ENCODE measurements at places on chromosomes 11 and 22. TPM values are rescaled to one million over a fixed set of nuclear protein-coding genes. Genes with fewer than 3 reads are reported as not detected.
A peak's percentile ranks its signal among the peaks of the same experiment; 100 is the strongest.

DNA sequence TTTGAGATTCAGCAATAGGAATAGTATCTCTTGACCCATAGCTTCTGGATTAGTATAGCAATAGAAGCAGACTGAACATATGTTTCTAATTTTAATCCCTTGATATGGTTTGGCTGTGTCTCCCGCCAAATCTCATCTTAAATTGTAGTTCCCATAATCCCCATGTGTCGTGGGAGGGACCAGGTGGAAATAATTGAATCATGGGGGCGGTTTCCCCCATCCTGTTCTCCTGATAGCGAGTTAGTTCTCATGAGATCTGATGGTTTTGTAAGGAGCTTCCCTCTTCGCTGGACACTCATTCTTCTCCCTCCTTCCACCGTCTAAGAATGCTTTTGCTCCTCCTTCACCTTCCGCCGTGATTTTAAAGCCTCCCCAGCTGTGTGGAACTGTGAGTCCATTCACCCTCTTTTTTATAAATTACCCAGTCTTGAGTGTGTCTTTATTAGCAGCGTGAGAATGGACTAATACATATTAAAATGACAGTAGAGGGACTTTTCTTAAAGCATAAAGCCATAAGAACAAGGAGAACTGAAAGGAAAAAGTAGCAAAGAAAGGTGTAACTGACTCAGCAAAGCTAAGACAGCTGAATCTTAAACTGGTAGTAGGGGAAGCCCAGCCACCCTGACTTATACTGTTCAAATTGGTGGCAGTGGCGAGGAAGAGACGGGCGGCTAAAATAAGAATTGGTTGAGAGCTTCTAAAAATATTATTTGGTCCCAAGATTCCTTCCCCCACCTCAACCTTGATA lies 20.3 kb upstream of the SLN start:
- no peak overlapping the region for H3K27ac ChIP-seq
- DNase-seq, result no peak
- H3K4me3 ChIP-seq, result no peak overlapping the region
- no peaks in the 10 kb centered on the region for H3K4me1 ChIP-seq
- H3K36me3 ChIP-seq, result no peaks in the 10 kb centered on the region

DNA sequence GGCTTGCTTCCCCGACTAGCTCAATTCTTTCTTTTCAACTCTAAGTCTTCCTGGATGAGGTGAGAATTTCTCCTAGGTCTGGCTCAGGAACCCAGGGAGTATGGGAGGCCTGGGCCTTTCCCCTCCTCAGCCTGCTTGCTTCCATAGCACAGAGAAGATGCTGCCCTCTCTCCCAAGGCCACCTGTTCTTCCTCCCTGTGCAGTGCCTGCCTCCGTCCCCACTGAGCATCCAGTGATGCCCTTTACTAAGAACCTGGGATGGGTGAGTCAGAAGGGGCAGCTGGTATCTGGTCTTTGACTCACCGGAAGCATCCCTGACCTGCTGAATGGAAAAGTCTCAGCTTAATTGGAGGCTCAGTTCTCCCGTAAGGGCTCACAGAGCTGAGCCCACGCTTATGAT lies 607.9 kb downstream of the BUD13 start:
- no peak overlapping the region for H3K4me3 ChIP-seq
- DNase-seq, result no peak
- H3K36me3 ChIP-seq, result no peaks in the 10 kb centered on the region

DNA sequence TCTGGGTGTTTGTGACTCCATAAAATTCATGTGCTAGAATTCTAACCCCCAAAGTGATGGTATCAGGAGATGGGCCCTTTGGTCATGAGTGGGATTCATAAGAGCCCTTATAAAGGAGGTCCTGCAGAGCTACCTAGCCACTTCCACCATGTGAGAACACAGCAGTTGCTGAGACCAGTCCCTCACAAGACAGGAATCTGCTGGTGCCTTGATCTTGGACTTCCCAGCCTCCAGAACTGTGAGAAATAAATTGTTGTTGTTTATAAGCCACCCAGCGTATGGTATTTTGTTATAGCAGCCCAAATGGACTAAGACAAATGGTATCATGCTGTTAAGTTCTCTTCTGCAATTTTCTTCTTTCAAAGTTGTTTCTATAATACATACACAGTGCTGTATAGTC lies 1.5 kb upstream of the PLAAT5 start:
- peaks cover 7% of the 10 kb centered on the region for H3K4me1 ChIP-seq
- H3K4me3 ChIP-seq, result no peak overlapping the region
- H3K36me3 ChIP-seq, result no peaks in the 10 kb centered on the region
- H3K27me3 ChIP-seq, result peaks cover 28% of the 10 kb centered on the region
- no peak overlapping the region for H3K27ac ChIP-seq

DNA sequence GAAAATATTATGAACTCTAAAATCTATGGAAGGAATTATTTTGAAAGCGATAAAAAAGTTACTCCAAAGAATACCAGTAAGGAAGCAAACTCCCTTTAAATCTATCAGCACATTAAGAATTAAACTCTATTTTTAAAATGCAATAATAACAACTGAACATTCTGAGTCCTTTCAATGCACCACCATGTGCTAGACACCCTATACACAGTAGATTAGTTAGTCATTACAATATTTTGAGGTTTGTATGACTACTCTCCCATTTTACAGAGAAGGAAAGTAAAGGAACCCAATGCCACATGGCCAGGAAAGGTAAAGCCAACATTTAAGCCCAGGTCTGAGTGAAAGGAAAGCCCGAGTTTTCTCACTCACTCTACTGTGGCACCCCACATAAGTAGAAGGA lies 17.7 kb downstream of the JAML start:
- H3K36me3 ChIP-seq, result no peaks in the 10 kb centered on the region
- H3K27me3 ChIP-seq, result no peaks in the 10 kb centered on the region
- H3K4me3 ChIP-seq, result no peak overlapping the region
- no peak for DNase-seq

- H3K36me3 ChIP-seq, result peaks cover 10% of the 10 kb centered on the region
- no peaks in the 10 kb centered on the region for H3K4me1 ChIP-seq
- H3K27me3 ChIP-seq, result no peaks in the 10 kb centered on the region
- no peak overlapping the region for H3K27ac ChIP-seq
These were observed 45.4 kb downstream of the AAMDC start for GRCh38 chr11:77866336-77866735.

DNA sequence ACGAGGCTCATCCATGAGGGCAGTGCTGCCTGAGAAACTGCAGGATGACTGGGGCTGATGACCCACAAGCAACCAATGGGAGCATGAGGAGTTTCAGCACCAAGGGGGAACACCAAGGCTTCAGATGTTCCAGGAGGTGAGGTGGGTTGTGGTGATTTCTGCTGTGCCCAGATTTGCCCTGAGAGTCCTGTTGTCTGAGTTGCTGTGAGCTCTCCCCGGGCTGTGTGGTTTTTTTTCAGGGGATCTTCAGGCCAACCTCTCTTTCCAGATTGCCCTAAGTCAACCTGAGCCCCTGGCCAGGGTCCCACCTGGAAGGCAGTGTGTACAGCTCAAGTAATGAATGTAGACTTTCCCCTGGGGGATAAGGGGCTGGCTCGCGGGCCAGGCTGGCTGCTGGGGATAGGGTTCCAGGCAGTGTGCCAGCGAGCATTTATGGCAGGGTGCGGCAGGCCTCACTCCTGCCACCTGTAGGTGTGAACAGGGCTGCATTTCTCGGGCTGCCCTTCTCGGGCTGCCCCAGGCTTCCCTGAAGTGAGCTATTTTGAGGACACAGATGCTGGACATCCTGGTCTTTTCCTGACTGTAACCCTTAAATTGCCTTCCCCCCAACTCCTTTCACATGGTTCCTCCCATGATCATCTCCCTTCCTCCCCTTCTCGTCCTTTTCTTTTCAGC lies 9.8 kb downstream of the SLC22A6 start:
- no peaks in the 10 kb centered on the region for H3K36me3 ChIP-seq
- H3K4me3 ChIP-seq, result no peak overlapping the region
- H3K27ac ChIP-seq, result no peak overlapping the region

GRCh38 chr11:12187399-12187798 lies 77.0 kb downstream of the MICAL2 start:
- H3K27me3 ChIP-seq, result no peaks in the 10 kb centered on the region
- no peaks in the 10 kb centered on the region for H3K36me3 ChIP-seq
- no peaks in the 10 kb centered on the region for H3K4me1 ChIP-seq
- no peak for DNase-seq
- H3K27ac ChIP-seq, result no peak overlapping the region

GRCh38 chr11:6475936-6476335 lies 2.2 kb upstream of the TRIM3 start:
- H3K27ac ChIP-seq, result no peak overlapping the region
- no peaks in the 10 kb centered on the region for H3K36me3 ChIP-seq
- no peak for DNase-seq
- H3K4me1 ChIP-seq, result peaks cover 26% of the 10 kb centered on the region

DNA sequence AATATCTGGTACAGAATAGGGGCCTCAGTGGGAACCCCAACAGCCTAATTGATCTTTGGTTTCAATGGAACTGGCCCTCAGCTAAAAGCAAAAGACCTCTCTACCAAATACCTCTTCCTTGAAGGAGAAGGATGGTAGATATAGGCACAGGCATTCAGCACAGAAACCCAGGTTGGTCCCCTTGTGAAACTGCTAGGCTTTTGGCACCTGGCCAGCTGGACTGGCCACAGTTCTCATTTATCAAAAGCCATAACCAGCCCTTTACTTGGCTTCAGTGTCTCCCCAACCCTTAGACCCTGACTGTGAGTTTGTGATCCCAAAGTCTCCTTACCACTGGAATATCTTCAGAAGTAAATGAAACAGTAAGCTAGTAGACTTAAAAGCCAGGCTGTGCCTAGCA lies 152.9 kb downstream of the TENM4 start:
- no peaks in the 10 kb centered on the region for H3K4me1 ChIP-seq
- no peaks in the 10 kb centered on the region for H3K27me3 ChIP-seq
- no peaks in the 10 kb centered on the region for H3K36me3 ChIP-seq
- no peak overlapping the region for H3K4me3 ChIP-seq
- no peak for DNase-seq
- no peak overlapping the region for H3K27ac ChIP-seq

DNA sequence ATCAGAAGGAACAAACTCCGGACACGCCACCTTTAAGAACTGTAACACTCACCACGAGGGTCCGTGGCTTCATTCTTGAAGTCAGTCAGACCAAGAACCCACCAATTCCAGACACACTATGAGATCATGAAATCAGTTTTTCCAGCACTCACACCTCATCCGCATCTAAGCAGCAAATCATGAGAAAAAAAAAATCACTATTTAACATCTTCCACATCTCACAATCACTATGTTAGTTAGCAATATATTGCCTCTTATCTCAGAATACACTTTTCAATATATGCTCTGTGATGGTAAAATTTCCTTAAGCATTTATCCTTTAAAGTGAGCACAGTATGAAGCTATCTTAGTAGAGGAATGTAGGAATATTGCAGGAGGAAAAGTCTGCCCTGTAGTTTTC lies 328.7 kb downstream of the FAM181B start:
- H3K4me3 ChIP-seq, result no peak overlapping the region
- H3K27ac ChIP-seq, result no peak overlapping the region
- no peaks in the 10 kb centered on the region for H3K4me1 ChIP-seq
- H3K27me3 ChIP-seq, result no peaks in the 10 kb centered on the region
- DNase-seq, result no peak
- H3K36me3 ChIP-seq, result no peaks in the 10 kb centered on the region

DNA sequence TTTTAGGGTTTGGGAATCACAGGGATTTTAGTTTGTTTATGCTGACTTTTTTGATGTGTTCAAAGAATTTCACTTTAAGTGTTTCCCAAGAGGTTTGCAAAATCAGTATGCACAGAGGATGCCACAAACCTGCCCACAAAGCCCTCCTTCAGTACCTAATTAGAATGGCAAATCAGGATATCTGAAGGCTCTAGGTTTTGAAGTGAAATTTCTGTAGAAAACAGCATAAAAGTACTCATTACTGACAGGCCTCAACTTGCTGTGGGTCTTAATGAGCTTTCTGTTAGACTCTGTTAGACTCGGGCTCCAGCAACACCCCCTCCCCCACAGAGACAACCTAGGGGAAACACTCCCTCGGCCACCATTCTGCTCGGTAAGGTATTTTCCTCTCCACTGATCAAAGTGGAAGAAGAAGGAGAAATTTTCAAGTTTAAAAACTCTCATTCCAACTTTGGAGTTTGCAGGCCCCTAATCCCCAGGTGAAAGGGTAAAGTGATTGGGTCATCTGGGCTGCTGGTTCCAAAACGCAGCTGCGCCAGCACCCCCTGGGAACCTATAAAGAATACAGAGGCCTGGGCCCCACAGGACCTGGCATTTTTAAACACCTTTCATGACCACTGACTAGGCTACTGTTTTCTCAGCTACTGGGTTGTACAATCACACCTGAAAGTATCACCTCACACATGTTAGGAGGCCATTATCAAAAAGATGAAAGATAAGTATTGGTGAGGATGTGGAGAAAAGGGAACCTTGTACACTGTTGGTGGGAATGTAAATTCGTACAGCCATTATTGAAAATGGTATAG lies 67.5 kb downstream of the PLEKHA7 start:
- H3K27me3 ChIP-seq, result no peaks in the 10 kb centered on the region
- peak overlapping the region; percentile 29 for H3K27ac ChIP-seq
- H3K4me1 ChIP-seq, result peaks cover 14% of the 10 kb centered on the region
- DNase-seq, result peak; percentile 26
- H3K4me3 ChIP-seq, result no peak overlapping the region

DNA sequence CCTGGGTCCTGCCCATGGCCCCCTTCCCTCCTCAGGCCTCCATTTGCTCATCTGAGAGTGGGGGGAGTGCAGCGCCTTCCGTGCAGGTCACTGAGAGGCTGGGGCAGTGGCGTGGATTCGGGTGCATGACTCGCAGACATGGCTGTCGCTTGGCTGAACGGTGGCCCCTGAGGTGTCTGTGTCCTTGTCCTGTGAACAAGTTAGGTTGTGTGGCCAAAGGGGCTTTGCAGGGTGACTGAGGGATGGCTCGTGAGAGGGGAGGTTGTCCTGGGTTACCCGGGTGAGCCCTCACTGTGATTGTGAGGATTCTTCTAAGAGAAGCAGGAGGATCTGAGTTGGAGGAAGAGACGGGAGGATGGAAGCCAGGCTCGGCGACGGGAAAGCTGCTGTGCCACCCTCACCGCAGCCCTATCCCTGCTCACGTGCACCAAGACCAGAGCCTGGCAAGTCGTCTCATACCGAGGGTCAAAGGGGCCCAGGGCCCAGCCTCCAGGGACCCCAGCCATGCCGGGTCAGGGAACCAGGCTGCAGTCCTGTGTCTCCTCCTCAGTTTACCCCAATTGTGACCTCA lies 79.1 kb downstream of the KCNQ1 start:
- no peak overlapping the region for H3K27ac ChIP-seq
- H3K27me3 ChIP-seq, result no peaks in the 10 kb centered on the region
- peaks cover 4% of the 10 kb centered on the region for H3K36me3 ChIP-seq
- H3K4me3 ChIP-seq, result no peak overlapping the region
- H3K4me1 ChIP-seq, result peaks cover 41% of the 10 kb centered on the region
- DNase-seq, result no peak

DERL3 gene
- total RNA-seq, result 74.1 TPM

FOLR2 gene
- 0.75 TPM for total RNA-seq

RFPL1 gene
- total RNA-seq, result not detected

PKP3 gene
- not detected for total RNA-seq

LMF2 gene
- 132 TPM for total RNA-seq

CHADL gene
- 0.34 TPM for total RNA-seq

C11orf71 gene
- total RNA-seq, result 14.8 TPM

LIF gene
- 0.47 TPM for total RNA-seq

HEPN1 gene
- not detected for total RNA-seq
